ENCODE measurements at places on chromosomes 3 and 15. TPM values are rescaled to one million over a fixed set of nuclear protein-coding genes. Genes with fewer than 3 reads are reported as not detected.
A peak's percentile ranks its signal among the peaks of the same experiment; 100 is the strongest.

SLC12A8 gene
- 33.0 TPM for total RNA-seq

CMTM7 gene
- total RNA-seq: 10.0 TPM

PGBD4 gene
- total RNA-seq: 1.8 TPM

GABRB3 gene
- total RNA-seq: under 0.01 TPM

- no peak for DNase-seq
These were observed 116.9 kb upstream of the BCHE start for GRCh38 chr3:165954171-165954570.

DNA sequence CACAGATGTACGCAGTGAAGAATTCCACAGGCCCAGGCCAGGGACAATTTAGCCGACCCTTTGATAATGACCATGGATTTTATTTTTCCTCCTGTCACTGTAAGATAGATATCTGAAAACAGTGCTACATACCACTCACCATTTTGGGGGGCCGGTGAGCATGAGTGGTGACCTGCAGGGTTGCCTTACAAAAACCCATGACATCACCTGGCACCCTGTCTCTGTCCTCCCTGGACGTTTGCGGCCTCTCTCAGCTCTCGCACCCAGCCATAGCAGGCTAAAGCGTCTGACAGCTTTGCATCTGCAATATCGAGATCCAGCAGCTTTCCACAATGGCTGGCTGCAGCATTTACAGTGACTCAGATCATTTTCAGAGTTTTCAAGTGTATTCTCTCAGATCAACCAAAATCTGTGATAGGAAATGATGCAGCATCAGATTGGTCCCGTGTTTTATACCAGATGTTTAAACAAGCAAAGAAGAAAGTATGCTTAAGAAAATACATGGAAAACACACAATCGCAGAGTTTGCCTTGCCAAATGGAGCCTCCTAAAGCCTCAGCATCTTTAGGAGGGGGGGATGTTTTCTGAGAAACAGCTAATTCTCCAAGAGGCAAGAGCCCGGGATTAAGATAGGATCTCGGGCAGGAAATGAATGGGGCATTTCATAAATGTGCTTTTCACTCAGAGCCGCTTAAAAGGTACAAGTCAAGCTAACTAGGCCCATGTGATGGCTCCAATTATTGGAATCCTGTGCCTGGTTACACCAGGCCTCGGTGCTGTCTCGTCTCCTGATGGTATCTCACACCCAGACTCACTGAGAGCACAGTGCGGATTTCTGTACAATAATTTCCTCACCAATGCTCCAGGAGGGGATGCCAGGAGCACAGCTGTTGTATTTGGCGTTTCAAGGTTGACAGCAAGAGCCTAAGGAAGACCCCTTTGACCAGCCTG lies 257.3 kb downstream of the XXYLT1 start:
- no peak for DNase-seq

- DNase-seq: no peak
These were observed 375.2 kb upstream of the SGO1 start for GRCh38 chr3:20561166-20561565.

- DNase-seq: no peak
These were observed 1.5 kb upstream of the GCSAM start for GRCh38 chr3:112134335-112135124.

DNA sequence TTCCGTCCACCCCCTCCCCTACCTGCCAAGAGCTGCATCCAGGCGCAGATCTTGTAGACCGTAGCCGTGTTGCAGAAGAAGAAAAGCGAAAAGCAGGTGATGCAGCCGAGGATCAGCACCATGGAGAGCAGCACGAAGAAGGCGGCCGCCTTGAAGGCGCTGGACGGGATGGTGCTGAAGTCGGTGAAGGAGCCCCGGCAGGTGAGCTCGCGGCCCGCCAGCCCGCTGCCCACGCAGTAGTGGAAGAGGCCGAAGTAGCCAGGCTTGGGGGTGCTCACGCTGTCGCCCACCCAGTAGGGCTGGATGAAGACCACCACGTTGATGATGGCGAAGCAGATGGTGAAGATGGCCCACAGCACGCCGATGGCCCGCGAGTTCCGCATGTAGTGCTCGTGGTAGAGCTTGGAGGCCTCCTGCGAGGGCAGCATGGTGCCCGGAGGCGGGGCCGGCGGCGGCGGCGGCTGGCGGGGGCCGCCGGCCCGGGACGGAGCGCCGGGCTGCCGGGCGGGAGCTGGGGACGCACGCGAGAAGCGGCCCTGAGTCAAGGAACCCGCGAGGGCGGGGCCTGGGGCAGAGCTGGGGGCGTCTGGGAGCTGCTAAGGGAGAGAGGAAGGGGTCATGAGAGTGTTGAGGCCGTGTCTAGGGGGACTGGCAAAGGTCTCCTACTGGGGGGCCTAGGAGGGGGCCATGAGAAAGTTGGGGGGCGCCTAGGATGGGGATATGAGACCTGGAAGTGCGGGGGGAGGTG lies 1.2 kb downstream of the LHFPL4 start:
- DNase-seq: peak; percentile 97

DNA sequence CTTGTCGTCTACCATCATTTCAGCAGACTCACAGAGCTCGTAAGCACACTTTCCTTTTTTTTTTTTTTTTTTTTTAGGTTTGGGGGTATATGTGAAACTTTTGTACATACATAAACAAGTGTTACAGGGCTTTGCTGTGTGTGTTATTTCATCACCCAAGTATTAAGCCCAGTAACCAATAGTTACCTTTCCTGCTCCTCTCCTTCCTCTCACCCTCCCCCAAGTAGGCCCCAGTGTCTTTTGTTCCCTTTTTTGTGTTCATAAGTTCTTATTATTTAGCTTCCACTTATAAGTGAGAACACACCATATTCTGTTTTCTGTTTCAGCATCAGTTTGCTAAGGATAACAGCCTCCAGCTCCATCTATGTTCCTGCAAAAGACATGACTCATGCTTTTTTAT lies 746.8 kb downstream of the GRM7 start:
- DNase-seq: no peak

GRCh38 chr3:37326801-37327200 lies 152.4 kb upstream of the LRRFIP2 start:
- DNase-seq: no peak

GRCh38 chr15:48940508-48940907 lies 23.2 kb downstream of the SHC4 start:
- DNase-seq: no peak

- DNase-seq: no peak
These were observed 151.4 kb downstream of the SCAPER start for GRCh38 chr15:76753771-76754170.

DNA sequence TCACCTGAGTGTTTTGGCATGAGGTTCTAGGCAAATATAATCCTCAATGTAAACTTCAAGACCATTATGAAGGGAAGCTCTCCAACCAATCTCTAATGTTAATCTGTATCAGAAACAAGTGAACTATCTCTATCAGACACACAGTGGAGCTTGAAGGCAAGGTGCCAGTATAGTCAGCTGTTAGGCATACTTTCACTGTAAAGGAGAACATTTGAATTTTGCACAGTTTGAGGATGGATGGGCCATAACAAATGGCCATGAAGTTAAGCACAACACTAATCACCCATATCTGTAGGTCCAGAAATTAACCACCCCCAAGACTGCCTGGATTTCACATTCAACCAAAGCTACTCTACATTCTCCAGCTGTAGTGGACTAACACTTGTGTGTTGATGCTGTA lies 69.1 kb upstream of the LMOD3 start:
- no peak for DNase-seq

- no peak for DNase-seq
These were observed 4.5 kb upstream of the NANOGP8 start for GRCh38 chr15:35089551-35089950.

- DNase-seq: no peak
These were observed 221.7 kb upstream of the TLE3 start for GRCh38 chr15:70319466-70319865.

DNA sequence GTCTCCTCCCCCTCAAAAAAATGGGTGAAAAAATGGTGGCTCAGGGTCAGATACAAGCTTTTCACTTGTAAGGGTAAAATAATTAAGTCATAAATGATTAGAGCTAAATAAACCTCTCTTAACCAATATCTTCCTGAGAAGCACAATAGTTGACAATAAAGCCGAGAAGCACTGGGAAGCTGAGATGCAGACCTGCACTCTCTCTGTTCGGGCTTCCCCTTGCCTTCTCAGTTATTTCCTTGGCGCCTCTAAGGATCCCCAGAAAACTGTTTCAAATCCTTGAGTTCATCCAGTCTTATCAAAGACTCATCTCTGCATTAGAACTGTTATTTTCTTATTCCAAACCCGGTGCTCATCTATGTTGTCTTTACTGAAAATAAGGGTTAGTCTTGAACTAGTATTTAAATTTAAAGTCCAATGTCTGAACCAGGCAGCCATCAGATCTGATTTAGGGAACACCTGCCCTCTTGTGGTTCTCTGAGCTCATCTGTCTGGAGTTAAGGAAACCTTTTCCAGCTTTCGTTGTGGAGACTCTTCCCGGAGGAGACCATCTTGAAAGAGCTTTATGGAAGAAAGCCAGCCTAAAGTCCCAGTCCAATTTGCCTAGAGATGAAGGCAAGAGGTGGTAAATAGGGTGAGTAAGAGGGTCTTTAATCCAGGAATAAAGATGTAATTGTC lies 256.4 kb upstream of the MCTP2 start:
- DNase-seq: no peak

DNA sequence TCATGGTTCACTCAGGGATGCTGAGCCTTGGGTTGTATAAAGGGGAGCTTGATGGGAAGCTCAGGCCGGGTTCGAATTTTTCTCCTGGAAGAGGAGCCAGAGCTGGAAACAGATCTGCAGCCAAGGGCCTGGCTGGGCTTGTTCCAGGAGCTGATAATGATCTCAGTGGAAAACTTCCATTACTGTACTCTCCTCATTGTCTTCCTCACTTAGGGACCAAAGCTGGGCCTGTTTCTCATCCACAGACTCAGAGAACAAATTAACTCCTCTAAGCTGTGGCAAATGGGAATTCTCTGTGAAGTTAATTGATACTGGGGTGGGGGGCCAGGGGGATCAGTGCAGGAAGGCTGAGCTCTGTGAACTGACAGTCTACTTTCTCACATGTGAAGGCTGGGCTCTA lies 92.0 kb downstream of the PRICKLE2 start:
- DNase-seq: no peak

- DNase-seq: peak; percentile 23
These were observed 40.9 kb downstream of the PML start for GRCh38 chr15:74035121-74036017.

All from osteoblast (primary cell).